ENCODE measurements at places on chromosomes 2 and 18. TPM values are rescaled to one million over a fixed set of nuclear protein-coding genes. Genes with fewer than 3 reads are reported as not detected.

HJURP gene
- 45.9 TPM for total RNA-seq

POMC gene
- not detected for total RNA-seq

STARD6 gene
- not detected for total RNA-seq

REG1B gene
- total RNA-seq = not detected

GRCh38 chr2:3099145-3099859 lies 278.3 kb downstream of the EIPR1 start:
- H3K27ac ChIP-seq = no peak overlapping the region
- H3K4me1 ChIP-seq = no peaks in the 10 kb centered on the region
- peaks cover 2% of the 10 kb centered on the region for H3K27me3 ChIP-seq
- DNase-seq = no peak
- H3K4me3 ChIP-seq = no peak overlapping the region

- no peak for DNase-seq
- H3K4me3 ChIP-seq = no peak overlapping the region
- no peak overlapping the region for H3K27ac ChIP-seq
- H3K36me3 ChIP-seq = peaks cover 7% of the 10 kb centered on the region
These were observed 153.4 kb downstream of the UBR3 start for GRCh38 chr2:169980643-169981042.

- no peaks in the 10 kb centered on the region for H3K36me3 ChIP-seq
- H3K27me3 ChIP-seq = peaks cover 52% of the 10 kb centered on the region
- peaks cover 22% of the 10 kb centered on the region for H3K4me1 ChIP-seq
- H3K4me3 ChIP-seq = no peak overlapping the region
- no peak overlapping the region for H3K27ac ChIP-seq
These were observed 2.0 kb downstream of the EDAR start for GRCh38 chr2:108986916-108987510.

DNA sequence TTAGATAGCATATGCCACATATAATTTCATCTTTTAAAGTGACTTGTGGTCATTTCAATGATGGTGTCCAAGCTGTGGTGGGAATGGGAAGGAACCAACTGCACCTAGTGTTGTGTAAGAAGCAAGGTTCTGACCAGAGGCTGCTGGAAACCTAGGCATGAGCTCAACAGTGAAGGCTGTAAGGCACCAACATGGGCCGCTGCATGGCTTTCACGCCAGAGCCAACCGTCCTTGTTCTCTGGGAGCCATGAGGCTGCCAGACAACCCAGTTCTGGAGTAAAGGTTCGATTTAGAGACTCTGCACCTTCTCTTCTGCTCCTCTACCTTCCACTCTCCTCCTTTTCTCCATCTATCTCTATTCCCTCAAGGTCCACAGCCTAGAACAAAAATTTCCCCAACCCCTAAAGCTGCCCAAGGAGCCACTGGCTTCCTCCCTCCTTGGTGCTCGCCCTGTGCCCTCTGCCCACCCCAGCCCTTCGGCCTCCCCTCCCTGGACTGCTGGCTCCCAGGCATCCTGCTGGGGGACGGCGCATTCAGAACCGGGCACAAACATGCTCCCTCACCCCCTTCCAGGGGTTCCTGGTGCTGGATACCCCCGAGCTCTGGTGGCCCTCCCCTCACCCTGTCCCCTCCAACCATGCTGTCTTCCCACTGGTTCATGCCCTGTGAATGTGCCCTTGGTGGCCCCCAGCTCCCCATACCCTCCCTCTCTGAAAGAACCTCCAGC lies 305.1 kb downstream of the CELF4 start:
- no peak overlapping the region for H3K4me3 ChIP-seq
- no peaks in the 10 kb centered on the region for H3K36me3 ChIP-seq
- no peak for DNase-seq
- H3K27ac ChIP-seq = no peak overlapping the region
- H3K27me3 ChIP-seq = peaks cover 1% of the 10 kb centered on the region

- no peaks in the 10 kb centered on the region for H3K4me1 ChIP-seq
- H3K27me3 ChIP-seq = no peaks in the 10 kb centered on the region
- DNase-seq = no peak
- no peaks in the 10 kb centered on the region for H3K36me3 ChIP-seq
These were observed 344.8 kb downstream of the TGIF1 start for GRCh38 chr18:3794537-3795348.

DNA sequence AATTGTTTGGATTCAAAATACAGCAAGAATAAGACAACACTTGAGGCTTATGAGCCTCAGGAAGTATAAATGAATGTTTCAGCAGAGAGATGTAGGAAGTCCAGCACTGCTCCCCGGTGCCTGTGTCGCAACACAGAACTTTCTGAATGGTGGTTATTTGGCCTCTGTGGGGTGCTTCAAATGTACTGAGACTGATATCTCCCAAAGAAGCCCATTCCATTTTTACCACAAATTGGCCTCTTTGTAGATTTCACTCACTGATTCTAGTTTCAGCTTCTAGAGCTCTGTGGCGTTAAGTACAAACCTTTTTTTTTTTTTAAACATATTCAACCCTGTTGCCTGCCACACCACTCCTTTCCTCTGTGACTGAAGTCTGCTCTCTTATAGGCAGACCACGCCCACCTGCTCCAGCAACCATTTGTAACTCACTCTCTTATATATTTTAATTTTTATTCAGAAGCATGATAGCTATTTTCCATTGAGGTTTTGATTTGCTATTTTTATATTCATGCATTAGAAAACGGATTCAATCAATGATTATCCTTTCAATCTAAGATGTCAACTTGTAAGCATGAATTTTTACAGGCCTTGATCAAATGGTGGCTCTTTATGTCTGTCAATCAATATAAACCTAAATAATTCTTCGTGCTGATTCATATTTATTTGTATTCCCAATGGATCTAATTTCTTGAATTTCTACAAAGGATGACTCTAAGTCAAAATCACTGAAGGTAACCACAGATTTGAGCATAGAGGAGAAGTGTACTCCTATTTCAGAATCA lies 277.1 kb upstream of the CCDC68 start:
- DNase-seq = no peak
- H3K27me3 ChIP-seq = 0 out of 3 replicates have a peak, but pooled peaks cover 6% of the 10 kb centered on the region
- H3K27ac ChIP-seq = no peak overlapping the region
- no peaks in the 10 kb centered on the region for H3K4me1 ChIP-seq

DNA sequence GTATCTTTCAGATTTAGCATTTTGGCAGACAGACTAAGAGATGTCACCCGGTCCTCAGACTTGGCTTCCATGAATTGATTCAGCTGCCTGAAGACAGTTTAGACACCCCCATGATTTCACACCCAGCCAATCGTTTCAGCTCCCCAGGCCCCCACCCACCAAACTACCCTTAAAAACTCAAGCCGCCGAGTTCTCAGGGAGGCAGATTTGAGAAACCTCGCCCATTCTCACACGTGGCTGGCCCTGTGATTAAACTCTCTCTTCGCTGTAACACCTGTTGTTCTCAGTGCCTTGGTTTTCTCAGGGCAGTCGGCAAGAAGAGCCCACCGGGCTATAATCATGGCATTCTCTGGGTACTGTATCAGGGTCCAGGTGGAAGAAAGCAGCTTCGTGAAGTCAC lies 35.2 kb downstream of the UXS1 start:
- H3K27ac ChIP-seq = no peak overlapping the region
- H3K36me3 ChIP-seq = peaks cover 83% of the 10 kb centered on the region
- H3K4me3 ChIP-seq = no peak overlapping the region
- no peak for DNase-seq
- no peaks in the 10 kb centered on the region for H3K27me3 ChIP-seq

DNA sequence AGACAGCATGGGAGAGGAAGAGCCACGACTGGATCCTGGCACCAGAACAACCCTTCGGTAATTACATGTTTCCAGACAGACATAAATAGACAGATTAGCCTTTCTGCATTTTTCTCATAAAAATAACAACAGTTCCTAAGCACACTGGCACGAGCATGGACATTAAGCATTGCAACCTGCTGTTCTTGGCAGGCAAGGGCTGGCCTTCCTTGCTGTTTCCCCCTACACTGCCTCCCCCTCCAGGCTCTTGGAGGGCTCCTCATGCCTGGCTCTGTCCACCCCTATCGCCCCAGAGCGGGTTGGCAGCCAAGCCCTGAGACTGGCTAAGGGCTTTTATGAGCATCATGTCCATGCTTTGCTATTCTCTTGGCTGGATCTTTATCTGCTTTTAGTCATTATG lies 89.6 kb downstream of the TTC32 start:
- no peaks in the 10 kb centered on the region for H3K36me3 ChIP-seq
- H3K4me3 ChIP-seq = no peak overlapping the region
- no peak for DNase-seq
- no peaks in the 10 kb centered on the region for H3K27me3 ChIP-seq
- H3K27ac ChIP-seq = no peak overlapping the region

- H3K27me3 ChIP-seq = no peaks in the 10 kb centered on the region
- H3K4me1 ChIP-seq = no peaks in the 10 kb centered on the region
- H3K4me3 ChIP-seq = no peak overlapping the region
- H3K36me3 ChIP-seq = no peaks in the 10 kb centered on the region
These were observed 318.1 kb downstream of the NBAS start for GRCh38 chr2:15242936-15243461.

Data from HepG2 (cell line).